ENCODE measurements at places on chromosomes 12 and 14. TPM values are rescaled to one million over a fixed set of nuclear protein-coding genes. Genes with fewer than 3 reads are reported as not detected.
A peak's percentile ranks its signal among the peaks of the same experiment; 100 is the strongest.

GRCh38 chr14:70982200-70982599 lies 74.9 kb downstream of the PCNX1 start:
- H3K4me3 ChIP-seq = no peak overlapping the region
- peaks cover 12% of the 10 kb centered on the region for H3K36me3 ChIP-seq
- no peaks in the 10 kb centered on the region for H3K27me3 ChIP-seq
- peaks cover 3% of the 10 kb centered on the region for H3K4me1 ChIP-seq
- H3K27ac ChIP-seq = no peak overlapping the region
- DNase-seq = no peak

Gene NXPH4
- 2.0 TPM for total RNA-seq

- H3K4me1 ChIP-seq = peaks cover 8% of the 10 kb centered on the region
- H3K4me3 ChIP-seq = no peak overlapping the region
- H3K27me3 ChIP-seq = no peaks in the 10 kb centered on the region
- H3K27ac ChIP-seq = peak overlapping the region; percentile 75
These were observed 95.0 kb downstream of the RFLNA start for GRCh38 chr12:124389725-124390441.

DNA sequence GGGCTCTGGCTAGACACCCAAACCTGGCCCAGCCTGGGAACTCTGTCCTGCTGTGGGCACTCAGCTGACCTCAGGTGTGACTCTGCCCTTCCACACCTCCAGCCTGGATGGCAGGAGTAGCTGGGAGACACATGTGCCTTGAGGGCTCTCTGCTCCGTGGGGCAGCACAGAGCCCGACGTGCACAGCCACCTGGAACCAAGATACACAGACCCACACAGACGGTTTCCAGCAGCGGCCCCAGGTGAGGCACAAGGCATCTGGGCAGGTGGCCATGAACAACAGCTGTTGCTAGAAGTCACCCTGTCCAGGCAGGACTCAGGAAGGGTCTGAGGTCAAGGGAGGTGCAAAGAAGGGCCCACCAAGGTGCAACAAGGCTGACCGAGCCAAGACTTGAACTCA lies 5.9 kb downstream of the DEGS2 start:
- no peak overlapping the region for H3K4me3 ChIP-seq
- DNase-seq = no peak
- no peak overlapping the region for H3K27ac ChIP-seq
- H3K4me1 ChIP-seq = peaks cover 10% of the 10 kb centered on the region

- no peaks in the 10 kb centered on the region for H3K36me3 ChIP-seq
- no peak for DNase-seq
- H3K4me3 ChIP-seq = no peak overlapping the region
- H3K27ac ChIP-seq = no peak overlapping the region
- no peaks in the 10 kb centered on the region for H3K27me3 ChIP-seq
- no peaks in the 10 kb centered on the region for H3K4me1 ChIP-seq
These were observed 78.2 kb upstream of the OSBPL8 start for GRCh38 chr12:76637807-76638206.

Gene TOMM20L
- total RNA-seq = 0.55 TPM

GRCh38 chr14:64786296-64787149 lies 82.3 kb downstream of the PLEKHG3 start:
- no peak overlapping the region for H3K27ac ChIP-seq
- H3K4me1 ChIP-seq = peaks cover 2% of the 10 kb centered on the region
- no peaks in the 10 kb centered on the region for H3K36me3 ChIP-seq
- DNase-seq = no peak
- no peak overlapping the region for H3K4me3 ChIP-seq

DNA sequence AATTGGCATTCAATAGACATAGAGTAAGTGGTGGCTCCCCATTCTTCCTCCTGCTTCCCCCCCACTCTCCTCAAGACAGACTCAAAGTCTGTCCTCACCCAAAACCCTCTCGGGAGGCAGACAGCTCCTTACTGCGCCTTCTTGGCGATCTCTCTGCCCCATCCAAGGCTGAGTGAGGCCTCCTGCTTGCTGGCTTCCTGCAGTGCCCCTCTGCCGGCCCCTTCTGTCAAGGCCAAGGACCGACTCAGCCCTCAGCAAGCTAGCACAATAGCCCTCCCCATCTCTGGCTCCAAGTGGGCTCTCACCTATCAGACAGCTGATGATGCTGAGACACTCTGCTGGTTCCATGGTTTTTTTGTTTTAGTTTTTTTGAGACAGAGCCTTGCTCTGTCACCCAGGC lies 62.5 kb upstream of the DLK1 start:
- no peaks in the 10 kb centered on the region for H3K36me3 ChIP-seq
- peaks cover 24% of the 10 kb centered on the region for H3K27me3 ChIP-seq
- no peak overlapping the region for H3K27ac ChIP-seq
- H3K4me1 ChIP-seq = peaks cover 15% of the 10 kb centered on the region
- no peak overlapping the region for H3K4me3 ChIP-seq
- DNase-seq = no peak

DNA sequence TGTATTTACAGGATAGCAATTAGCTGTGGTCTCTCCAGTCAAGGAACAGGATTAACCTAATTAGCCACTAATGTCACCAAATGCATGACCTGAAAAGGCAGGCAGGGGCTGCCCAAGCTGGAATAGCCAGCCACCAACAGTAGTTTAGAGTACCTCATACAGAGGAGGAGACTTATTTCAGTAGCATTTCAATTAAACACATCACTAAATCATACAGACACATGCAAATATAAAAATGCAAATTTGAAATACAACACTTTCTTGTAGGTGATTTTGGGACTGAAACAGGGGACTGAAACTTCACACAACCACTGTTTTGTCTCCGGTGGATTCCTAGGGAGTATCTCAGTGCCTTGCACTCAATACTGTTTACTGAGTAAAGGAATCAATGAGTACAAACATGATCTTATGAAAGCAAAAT lies 636 bp upstream of the IFNG-AS1 start:
- no peaks in the 10 kb centered on the region for H3K27me3 ChIP-seq
- DNase-seq = no peak
- H3K4me3 ChIP-seq = no peak overlapping the region
- H3K4me1 ChIP-seq = peaks cover 24% of the 10 kb centered on the region

DNA sequence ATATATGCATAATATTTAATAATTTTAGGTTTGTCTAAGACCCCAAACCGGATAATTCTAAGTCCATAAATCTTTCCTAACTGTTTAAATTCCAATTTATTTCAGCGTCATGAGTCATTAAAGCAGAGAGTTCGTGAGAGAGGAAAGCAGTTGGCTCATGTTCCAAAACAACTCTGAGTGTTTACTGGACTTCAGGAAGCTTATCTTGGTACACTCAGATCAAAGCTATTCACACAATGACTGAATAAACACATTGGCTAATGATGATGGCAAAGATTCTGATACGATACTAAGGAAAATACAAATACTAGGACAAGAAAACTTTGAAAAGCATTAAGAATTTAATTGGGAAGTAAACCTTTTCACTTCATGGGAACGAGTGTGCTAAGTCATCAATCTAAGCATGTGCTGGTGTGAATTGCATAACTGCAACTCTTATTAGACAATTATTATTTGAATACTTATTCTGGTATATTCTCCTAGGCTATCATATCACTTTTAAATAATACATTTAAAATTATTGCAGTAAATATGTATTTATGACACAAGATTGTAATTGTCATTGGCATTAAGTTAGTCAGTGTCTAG lies 34.8 kb upstream of the CLEC14A start:
- H3K36me3 ChIP-seq = no peaks in the 10 kb centered on the region
- H3K4me1 ChIP-seq = peaks cover 12% of the 10 kb centered on the region
- DNase-seq = no peak
- H3K27ac ChIP-seq = no peak overlapping the region

DNA sequence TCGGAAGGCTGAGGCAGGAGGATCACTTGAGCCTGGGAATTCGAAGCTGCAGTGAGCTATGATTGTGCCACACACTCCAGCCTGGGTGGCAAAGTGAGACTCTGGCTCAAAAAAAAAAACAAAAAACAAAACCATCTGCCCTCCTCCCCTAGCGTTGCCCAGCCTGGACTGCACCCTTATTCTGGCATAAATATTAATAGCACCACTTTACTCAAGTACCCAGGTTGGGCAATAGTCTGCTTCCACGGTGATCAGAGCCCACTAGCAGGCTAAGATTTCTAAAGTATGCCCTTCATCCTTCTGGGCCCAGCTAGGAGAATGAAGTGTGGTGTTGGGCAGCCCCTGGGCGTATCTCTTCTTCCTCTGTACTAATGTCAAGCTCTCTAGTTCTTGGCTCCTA lies 33.3 kb downstream of the KCTD10 start:
- H3K4me3 ChIP-seq = no peak overlapping the region
- peaks cover 2% of the 10 kb centered on the region for H3K36me3 ChIP-seq
- no peak for DNase-seq

Gene PAH
- 17.4 TPM for total RNA-seq

GRCh38 chr12:54364413-54364812 lies at the start of gene GPR84:
GPR84 (minus strand) TSS chr12:54364486; CDS start chr12:54363851, 635 bp downstream.
- H3K4me1 ChIP-seq = peaks cover 11% of the 10 kb centered on the region
- H3K27me3 ChIP-seq = peaks cover 46% of the 10 kb centered on the region
- no peaks in the 10 kb centered on the region for H3K36me3 ChIP-seq
- H3K27ac ChIP-seq = no peak within 1 kb of the TSS
- H3K4me3 ChIP-seq = no peak within 1 kb of the TSS

DNA sequence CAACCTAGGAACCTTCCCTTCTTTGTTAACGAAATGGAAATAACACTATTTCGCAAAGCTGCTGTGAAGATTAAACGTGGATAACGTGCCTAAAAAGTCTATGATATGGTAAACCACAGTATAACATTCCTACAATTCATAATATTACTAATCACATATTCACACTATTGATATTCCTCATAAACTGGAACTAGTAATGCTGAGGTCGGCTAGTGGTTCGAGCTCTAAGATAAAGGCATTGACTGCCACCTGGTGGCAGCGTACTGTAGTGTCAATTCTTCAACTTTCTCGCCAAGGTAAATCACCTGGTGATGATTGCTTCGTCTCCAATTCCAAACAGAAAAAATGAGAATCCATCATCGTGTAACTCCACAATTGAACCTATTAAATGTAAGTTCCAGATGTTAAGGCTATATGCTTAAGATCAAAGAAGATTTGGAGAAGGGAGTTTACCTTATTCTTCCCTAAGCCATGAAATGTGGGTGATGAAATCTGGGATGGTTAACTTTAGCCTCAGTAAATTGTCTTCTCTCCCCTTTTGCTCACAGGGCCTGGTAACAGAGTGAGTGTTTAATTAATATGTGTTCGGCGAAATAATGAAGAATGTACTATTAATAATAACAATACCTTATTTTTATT lies 197.5 kb upstream of the TMEM132C start:
- no peaks in the 10 kb centered on the region for H3K36me3 ChIP-seq
- H3K27me3 ChIP-seq = peaks cover 9% of the 10 kb centered on the region
- H3K4me1 ChIP-seq = no peaks in the 10 kb centered on the region
- peak; percentile 19 for DNase-seq
- H3K27ac ChIP-seq = no peak overlapping the region

DNA sequence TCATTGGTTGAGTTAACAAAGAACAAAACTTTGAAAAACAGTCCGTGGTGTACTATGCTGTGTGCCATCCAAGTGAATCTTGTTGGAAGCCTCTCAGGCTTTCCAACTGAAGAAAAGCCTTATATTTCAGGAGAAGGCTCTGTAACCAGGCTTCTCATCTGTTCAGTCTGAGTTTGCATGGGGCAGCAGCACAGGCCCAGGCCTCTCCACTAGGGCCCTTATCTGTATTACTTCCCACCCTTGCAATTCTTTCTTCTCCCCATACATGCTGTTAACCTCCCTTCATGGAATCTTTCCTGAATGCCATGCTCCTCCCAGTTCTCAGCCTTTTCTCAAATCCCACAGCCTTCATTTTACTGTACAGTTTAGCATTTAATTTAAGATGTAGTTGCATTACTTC lies 28.3 kb downstream of the FRMD6 start:
- DNase-seq = no peak
- no peaks in the 10 kb centered on the region for H3K27me3 ChIP-seq
- no peak overlapping the region for H3K27ac ChIP-seq
- H3K4me1 ChIP-seq = peaks cover 10% of the 10 kb centered on the region
- H3K36me3 ChIP-seq = peaks cover 1% of the 10 kb centered on the region

DNA sequence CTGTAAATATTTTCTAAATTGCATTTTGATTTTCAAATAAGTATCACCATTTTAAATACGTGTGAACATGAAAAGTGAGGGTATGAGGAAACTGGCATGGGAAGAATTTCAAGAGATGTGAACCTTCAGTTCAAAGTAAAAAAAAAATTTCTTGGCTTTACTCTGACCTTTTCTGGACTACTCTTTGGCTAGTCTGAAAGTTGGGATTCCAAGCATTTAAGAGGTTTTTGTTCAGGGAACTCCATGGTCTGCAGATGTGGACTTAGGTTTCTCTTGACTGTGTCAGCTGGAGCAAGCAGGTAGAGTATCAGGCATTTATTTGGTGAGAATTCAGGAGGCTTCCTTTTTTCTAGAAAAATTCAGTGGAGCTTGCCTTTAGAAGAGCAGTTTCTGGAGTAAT lies 311.6 kb downstream of the LRIG3 start:
- no peak overlapping the region for H3K27ac ChIP-seq
- DNase-seq = no peak
- H3K4me1 ChIP-seq = no peaks in the 10 kb centered on the region
- H3K27me3 ChIP-seq = no peaks in the 10 kb centered on the region

DNA sequence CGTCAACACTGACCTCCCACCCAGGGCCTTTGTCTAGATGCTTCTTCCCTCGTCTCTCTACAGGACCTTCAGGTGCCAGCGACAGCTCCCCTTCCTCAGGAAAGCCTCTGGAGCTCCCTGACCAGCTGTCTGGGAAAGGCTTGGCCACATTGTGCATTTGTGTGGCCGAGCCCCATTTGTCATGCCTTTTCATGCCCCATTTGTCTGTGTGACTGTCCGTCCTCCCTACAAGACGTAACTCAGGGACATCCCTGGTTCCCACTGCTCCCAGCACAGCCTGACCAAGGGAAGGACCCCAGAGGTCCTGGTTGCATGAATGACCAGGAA lies 23.8 kb downstream of the ZFYVE21 start:
- no peaks in the 10 kb centered on the region for H3K27me3 ChIP-seq
- no peak for DNase-seq
- no peaks in the 10 kb centered on the region for H3K4me1 ChIP-seq
- no peak overlapping the region for H3K4me3 ChIP-seq

- H3K4me1 ChIP-seq = peaks cover 16% of the 10 kb centered on the region
- no peak overlapping the region for H3K27ac ChIP-seq
- H3K4me3 ChIP-seq = no peak overlapping the region
- DNase-seq = no peak
- peaks cover 10% of the 10 kb centered on the region for H3K36me3 ChIP-seq
- H3K27me3 ChIP-seq = no peaks in the 10 kb centered on the region
These were observed 141.3 kb downstream of the PLXNC1 start for GRCh38 chr12:94289461-94290312.

GRCh38 chr12:39846971-39847650 lies 227.5 kb upstream of the ABCD2 start:
- H3K27me3 ChIP-seq = no peaks in the 10 kb centered on the region
- peak overlapping the region; percentile 38 for H3K27ac ChIP-seq
- peaks cover 2% of the 10 kb centered on the region for H3K36me3 ChIP-seq
- peaks cover 10% of the 10 kb centered on the region for H3K4me1 ChIP-seq
- no peak overlapping the region for H3K4me3 ChIP-seq
- DNase-seq = no peak

- H3K27ac ChIP-seq = peak overlapping the region; percentile 76
- H3K36me3 ChIP-seq = peaks cover 29% of the 10 kb centered on the region
- DNase-seq = no peak
- no peaks in the 10 kb centered on the region for H3K27me3 ChIP-seq
- H3K4me1 ChIP-seq = peaks cover 34% of the 10 kb centered on the region
- H3K4me3 ChIP-seq = no peak overlapping the region
These were observed 116.4 kb downstream of the PRICKLE1 start for GRCh38 chr12:42473130-42473529.

Measured in progenitor cell of endocrine pancreas (in vitro differentiated cells).